ENCODE measurements at places on chromosomes 4 and X.
A peak's percentile ranks its signal among the peaks of the same experiment; 100 is the strongest.

GRCh38 chr4:147019091-147019490 is 73.4 kb upstream of the TTC29 start:
- peak; percentile 34 for DNase-seq

DNA sequence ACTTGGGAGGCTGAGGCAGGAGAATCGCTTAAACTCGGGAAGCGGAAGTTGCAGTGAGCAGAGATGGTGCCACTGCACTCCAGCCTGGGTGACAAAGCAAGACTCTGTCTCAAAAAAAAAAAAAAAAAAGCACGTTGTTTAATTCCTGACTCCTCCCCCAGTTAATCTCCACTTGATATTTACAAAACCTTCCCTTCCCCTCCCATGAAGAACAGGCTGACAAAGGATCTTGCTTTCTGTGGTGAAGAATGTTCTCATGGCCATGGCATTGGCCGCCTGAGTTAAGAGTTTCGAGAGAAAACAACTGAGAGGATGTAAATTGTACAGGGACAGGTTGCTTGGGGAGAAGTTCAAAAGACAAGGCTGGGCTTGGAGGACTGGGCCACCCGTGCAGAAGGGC is 168.2 kb upstream of the BCOR start:
- no peak for DNase-seq

GRCh38 chr4:101823864-101824263 is 33.3 kb downstream of the BANK1 start:
- no peak for DNase-seq

GRCh38 chrX:15747626-15748173 is 9.6 kb downstream of the CA5B start:
- no peak for DNase-seq

DNA sequence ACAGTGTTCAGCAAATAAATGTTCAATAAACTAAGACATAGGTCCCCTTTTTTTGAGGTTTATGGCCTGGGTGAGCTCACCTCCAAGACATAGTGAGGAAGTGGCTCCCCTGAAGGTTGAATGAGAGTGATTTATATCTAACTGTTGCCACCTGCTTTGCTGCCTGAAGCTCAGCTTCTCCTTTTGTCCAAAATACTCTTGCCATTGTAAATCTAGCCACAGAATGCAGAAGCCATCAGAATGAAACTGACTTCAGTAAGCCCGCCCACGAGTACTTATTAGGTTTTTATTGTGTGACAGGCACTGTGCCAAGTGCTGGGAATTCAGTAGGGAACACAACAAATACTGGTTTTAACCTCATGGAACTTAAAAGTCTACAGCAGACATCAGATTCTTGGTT is 18.0 kb downstream of the SPINK2 start:
- DNase-seq: no peak
